ENCODE measurements at places on chromosomes 4 and X. TPM values are rescaled to one million over a fixed set of nuclear protein-coding genes. Genes with fewer than 3 reads are reported as not detected.

DNA sequence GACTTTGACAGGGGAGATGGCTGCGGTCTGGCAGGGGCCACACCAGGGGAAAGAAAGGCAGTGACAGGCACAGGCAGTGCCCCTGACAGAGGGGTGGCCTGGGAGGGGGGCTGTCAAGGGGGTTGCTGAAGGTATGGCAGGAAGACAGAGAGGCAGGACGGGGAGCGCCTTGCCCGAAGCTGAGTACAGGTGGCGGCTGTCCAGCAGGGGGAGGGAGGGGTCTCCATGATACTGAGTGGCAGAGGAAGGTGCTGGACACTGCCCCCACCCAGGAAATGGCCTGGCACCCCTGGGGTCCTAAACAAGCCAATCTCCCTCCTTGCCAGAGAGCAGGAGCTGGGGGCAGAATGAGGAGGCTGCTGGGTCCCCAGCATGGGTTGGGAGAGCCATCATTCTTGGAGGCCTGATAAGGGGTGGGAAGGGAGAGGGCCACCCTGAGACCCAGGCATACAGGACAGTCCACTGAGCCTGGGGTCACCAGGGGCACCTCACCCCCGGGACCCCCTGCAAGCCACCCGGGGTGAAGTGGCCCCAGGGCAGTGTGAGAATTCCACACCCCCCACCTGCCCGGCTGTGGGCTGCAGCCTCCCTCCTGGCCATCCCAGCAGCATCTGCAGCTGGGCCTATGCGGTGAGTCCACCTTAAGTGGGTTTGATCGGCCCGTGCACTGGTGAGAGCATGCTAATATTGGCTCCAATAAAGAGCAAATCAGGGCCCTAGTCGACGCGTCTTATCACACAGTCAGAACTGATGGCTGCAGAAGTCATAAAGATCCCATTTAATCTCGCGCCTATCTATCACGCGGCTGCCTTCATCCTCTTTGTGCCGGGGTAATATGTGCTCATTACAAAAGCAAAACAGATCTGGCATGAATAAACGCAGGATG lies 108.5 kb downstream of the FAM53A start:
- no peak for DNase-seq

- DNase-seq = no peak
Observed at GRCh38 chrX:41090568-41091238, 5.5 kb downstream of the USP9X start.

DNA sequence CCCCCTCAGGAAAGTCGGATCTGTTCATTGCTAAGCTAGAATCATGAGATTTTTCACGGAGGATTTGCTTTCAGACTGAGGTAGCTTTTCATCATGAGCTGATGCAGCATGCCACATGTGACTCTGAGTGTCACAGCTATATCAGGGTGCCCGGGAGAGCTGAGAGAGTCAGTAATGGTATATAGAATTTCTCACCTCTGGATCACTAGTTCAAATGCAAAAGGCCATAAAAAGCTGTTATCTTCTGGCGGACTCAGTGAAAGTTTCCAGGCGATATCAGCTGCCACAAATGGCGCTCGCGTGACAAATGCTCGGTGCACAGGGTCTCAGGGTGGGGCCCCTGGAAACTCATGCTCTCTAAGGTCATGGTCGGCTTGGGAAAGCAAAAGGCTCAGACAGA lies 150.1 kb downstream of the DHX15 start:
- no peak for DNase-seq

DNA sequence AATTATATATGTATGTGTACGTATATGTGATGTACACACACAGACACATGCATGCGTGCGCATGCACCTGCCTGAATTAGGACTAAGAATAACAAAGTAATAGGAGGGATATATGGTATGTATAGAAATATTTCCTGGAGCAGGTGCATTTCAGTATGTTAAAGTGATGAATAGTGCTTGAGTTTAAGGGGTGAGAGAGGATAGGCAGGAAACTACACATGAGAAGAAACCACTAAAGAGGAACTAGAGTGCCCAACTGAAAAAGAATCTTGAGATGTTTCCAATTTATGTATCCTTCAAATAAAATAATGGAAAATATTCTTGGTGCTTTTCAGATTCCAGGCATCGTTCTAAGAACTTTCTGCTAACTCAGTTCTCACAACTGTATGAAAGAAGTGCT lies 52.6 kb upstream of the UNC5C start:
- DNase-seq = no peak

DNA sequence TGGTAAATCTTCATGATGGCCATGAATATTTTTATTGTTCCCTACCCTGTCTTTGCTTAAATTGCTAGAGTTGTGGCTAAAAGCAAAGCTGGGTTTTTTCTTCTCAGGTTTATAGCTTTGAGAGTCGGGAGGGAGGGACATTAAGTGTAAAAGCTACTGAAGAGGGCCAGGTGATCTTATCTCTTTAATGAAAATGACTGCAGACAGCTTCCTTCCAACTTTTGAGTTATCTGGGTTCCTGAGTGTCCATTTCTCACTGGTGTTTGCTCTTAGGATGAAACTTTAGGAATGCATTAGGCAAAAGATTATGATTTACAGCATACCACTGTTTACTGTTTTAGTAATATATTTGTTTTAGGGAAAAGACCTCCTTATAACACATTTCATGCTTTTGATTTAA lies 187.7 kb downstream of the SHROOM3 start:
- DNase-seq = no peak

DNA sequence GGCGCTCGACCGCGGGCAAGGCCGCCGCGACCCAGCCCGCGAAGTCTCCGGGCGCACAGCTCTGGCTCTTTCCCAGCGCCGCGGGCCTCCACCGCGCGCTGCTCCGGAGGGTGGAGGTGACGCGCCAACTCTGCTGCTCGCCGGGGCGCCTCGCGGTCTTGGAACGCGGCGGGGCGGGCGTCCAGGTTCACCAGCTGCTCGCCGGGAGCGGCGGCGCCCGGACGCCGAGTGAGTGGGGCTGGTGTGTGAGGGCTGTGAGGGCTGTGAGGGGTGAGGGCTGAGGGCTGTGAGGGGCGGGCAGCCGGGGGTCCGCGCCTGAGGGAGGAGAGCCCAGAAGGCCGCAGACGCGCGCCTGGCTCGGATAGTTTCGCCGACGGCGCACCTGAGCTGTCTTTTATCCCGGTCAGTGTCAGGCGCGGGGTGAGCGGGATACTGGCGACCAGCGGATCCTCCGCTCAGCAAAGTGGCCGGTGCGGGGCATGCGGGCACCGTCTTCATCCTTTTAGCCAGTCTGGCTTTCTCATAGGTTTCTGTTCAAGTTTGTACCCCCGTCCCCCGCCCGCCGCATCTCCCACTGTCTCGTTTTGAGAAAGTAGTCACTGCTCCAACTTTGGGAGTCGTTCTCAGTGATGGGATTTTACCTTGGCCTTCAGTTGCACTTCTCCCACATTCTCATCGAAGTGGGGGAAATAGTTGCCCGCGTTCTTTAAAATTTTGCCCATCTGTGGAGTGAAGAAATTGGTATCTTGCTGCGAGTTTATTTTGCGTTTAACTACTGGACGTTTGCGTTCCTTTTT lies 586 bp downstream of the HERC5 start:
- DNase-seq = peak; percentile 53

GRCh38 chr4:105911426-105911825 lies 16.2 kb downstream of the NPNT start:
- no peak for DNase-seq

DNA sequence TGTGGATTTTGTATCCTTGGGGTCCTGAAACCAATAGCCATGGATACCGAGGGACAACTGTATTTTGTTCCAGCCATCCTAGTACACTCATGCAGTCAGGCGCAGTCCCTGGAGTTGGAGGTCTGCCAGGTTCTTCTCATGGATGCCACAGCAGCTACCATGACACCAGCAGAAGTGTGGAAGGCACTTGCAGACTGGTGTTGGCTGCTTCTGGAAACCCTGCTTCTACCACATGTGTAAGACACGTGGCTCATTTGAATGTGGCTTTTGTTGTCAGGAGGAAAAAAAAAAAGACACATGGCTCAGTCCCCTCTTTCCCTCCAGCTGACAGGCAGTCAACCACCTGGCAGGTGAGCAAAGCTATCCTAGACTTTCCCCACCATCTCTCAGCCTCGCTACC lies 19.4 kb downstream of the DRD5 start:
- DNase-seq = no peak

- no peak for DNase-seq
Observed at GRCh38 chrX:7155163-7155562, 7.2 kb upstream of the PUDP start.

DNA sequence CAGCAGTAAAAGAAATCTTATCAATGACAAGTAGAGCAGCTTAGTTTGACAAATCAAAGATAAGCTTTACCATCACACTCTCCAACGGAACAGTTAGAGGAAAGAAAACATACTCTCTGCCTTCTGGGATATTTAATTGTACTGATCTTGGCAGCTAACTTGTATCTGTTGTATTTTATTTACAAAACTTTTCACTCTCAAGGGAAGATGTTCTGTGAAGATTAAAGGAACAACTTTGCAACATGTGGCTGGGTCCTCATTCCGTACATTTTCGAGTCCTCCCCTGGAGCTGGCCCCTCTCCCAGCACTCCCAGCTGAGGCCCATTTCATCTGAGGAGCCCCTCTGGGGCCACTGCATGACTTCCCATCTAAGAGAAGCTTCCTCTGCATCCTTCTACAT lies 74.4 kb downstream of the RPS3A start:
- no peak for DNase-seq

DNA sequence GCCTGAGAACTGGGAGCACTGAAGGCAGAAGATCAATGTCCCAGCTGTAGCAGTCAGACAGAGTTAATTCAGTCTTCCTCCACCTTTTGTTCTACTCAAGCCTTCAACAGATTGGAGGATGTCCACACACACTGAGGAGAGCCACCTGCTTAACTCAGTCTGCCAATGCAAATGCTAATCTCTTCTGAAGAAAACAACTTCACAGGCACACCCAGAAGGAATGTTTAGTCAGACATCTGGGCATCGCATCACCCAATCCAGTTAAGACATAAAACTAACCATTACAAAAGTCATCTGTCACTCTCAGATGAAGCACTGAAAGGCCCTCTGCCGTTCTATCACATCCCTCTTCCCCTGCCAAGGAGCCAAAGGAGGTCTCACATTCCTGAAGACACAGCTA lies 173.7 kb downstream of the CENPC start:
- no peak for DNase-seq

DNA sequence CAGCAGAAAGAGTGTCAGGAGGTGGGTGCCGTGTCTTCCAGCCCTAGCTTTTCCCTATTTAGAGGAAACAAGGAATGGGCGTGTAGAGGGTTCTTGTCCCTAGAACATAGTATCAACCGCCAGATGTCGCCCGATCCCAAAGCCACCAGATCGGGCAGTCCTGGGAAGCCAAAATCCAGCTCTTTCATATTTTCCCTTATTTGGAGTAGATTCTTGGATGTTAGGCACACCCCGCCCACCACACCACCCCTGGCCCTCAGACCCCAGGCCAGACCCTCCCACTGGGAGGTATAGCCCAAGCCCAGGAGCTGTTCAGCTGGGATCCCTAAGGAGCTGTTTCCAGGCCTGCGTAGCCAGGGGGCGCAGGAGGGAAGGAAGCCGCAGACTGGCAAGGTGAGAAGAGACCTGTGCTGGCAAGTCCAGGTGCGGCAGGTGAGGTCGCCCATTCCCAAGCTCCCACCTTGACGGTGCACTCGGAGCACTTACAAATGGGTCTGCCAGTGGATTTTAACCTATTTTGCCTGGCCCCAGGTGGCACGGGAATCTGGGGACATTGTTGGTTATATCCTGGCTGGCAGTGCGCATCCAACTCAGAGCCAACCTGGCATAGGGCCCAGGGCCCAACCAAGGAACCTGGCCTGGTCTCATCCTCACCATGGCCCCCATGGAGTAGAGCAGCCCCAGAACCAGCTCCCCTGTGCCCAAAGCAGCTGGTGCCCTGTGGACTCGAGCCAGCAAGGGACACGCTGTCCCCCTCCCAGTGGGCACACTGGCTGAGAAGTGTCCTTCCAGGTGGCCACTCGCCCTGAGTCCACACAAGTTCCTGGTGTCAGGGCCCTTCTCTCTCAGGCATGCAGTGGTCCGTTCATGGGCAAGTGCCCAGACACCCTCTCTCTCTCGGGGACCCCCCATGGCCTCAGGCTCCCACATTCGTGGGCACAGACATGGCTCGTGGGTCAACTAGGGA lies 811 bp downstream of the FLNA start:
- peak; percentile 40 for DNase-seq

DNA sequence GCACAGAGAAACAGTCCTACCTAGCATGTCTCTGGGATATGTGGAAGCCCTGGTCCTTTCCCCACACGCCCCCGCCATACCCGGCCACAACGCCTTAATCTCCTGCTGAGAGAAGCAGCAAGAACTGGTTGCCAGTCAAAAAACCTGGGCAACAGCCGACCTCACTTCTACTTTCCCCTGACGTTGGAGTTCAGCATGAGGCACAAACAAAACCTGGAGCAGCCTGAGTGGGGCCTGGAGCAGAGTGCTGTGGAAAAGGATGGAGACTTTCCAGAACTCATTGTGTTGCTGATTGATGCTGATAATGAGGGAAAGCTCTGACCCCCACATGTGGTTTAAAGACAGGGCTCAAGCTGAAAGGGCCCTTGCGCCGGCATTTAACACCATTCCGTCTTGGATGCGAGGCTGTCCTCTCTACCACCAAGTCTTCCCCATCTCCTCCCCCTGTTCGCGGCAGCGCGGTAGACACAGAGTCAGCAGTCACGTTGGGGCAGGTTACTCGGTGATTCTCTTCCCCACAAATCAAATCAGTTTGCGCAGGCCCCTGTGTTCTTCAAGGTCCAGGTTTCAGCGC lies 666 bp downstream of the CCDC158 start:
- DNase-seq = no peak

- no peak for DNase-seq
Observed at GRCh38 chr4:56052481-56052880, 103.7 kb downstream of the CEP135 start.

GRCh38 chr4:148124512-148124911 lies 317.7 kb downstream of the NR3C2 start:
- no peak for DNase-seq

DNA sequence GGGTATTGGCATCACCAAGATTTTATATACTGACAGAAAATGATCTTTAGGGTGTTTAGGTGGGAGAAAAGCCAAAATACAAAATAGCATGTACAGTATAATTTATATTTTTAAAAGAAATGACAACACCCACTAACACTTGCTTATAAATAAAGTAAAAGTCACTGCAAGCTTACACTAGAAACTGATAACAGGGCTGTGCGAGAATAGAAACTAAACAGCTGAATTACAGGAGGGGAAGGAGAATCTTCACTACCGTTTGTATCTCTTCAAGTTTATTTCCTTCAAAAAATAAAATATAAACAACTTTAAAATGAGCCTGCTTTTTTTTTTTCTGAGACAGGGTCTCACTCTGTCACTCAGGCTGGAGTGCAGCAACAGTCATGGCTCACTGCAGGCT lies 22.8 kb downstream of the GRSF1 start:
- DNase-seq = no peak

Gene DAPP1
- 35.8 TPM for total RNA-seq

Gene WDR13
- 48.5 TPM for total RNA-seq

Gene DCAF12L2
- not detected for total RNA-seq

Gene DMD
- 1.4 TPM for total RNA-seq

Gene ZAR1
- not detected for total RNA-seq

Gene CORIN
- not detected for total RNA-seq

Gene KIT
- total RNA-seq = 0.65 TPM

Gene FAM47A
- not detected for total RNA-seq

Gene CXCL5
- total RNA-seq = not detected

Gene CCNI
- total RNA-seq = 244 TPM

Gene NUDT6
- total RNA-seq = 15.8 TPM

Gene NWD2
- not detected for total RNA-seq

Gene C4orf50
- 1.2 TPM for total RNA-seq

Gene CXXC4
- not detected for total RNA-seq

Gene MAGEA11
- total RNA-seq = not detected

Gene VSIG4
- total RNA-seq = not detected

Gene JADE3
- 1.5 TPM for total RNA-seq

Measured in activated CD4-positive, alpha-beta memory T cell treated with anti-CD3 and anti-CD28 coated beads, Interleukin-2, amount 10 ng/mL, durations not matched to agents 7 days and 5 days (primary cell).